ENCODE measurements at places on chromosomes 1 and 21. TPM values are rescaled to one million over a fixed set of nuclear protein-coding genes. Genes with fewer than 3 reads are reported as not detected.

The LRRC40 gene
- 22.2 TPM for total RNA-seq

DNA sequence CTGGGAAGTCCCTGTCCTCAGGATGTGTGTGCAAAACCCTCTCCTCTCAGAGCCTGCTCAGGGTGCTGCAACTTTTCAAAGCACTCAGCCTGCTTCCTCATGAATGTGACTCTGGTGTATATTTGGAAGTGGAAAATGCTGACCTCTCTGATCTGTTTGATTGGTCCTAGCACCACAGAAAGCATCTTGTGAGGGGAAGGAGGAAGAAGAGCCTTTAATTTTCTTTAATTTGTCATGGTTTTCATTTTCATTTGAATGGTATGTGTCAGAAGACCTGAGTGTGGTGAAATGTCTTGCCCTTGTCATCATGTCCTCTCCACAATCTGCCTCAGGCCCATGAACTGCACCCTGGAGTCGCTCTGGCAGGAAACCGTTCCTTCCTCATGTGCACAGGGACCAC is 383.5 kb downstream of the NTNG1 start:
- no peak overlapping the region for H3K27ac ChIP-seq
- H3K27me3 ChIP-seq: no peaks in the 10 kb centered on the region
- H3K4me3 ChIP-seq: no peak overlapping the region
- DNase-seq: no peak

The SRSF11 gene
- total RNA-seq: 130 TPM

DNA sequence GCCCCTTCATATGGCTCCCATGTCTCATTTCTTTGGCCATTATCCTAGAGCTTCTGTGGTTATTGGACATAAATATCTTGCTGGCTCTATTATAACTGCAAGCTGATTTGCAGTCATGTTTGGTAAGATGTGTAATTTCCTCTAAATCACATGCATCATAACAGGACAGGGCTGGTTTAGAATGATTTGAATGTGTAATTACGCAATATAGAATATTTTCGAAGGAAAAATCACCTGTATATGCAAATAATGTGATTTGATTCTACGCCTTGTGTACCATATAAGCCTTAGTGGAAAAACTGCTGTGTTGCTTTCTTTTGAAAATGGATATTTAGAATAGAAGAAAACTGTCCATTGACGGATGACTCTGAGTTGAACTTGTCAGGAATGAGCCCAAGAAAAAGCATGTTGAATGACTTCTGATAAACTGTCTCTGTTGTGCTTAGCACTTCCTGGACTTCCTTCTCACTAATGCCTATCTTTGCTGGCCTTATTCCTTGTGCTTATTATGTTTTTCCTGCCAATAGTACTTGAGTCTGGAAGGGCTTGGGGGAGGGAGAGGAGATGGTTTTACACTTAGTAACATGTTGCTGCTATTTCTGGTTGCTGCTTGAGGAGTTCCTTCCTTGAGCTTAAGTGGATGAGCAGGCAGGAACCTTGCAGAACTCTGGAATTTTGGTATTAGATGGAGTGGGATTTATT is 6.5 kb downstream of the CACHD1 start:
- no peak overlapping the region for H3K27ac ChIP-seq
- H3K36me3 ChIP-seq: no peaks in the 10 kb centered on the region
- H3K4me1 ChIP-seq: no peaks in the 10 kb centered on the region
- H3K27me3 ChIP-seq: peaks cover 14% of the 10 kb centered on the region

The KDF1 gene
- 2.5 TPM for total RNA-seq

The CD84 gene
- 10.1 TPM for total RNA-seq

- peaks cover 92% of the 10 kb centered on the region for H3K4me1 ChIP-seq
- no peak overlapping the region for H3K4me3 ChIP-seq
- DNase-seq: no peak
- H3K36me3 ChIP-seq: no peaks in the 10 kb centered on the region
These were observed 24.6 kb upstream of the PCBP3 start for GRCh38 chr21:45618846-45619485.

DNA sequence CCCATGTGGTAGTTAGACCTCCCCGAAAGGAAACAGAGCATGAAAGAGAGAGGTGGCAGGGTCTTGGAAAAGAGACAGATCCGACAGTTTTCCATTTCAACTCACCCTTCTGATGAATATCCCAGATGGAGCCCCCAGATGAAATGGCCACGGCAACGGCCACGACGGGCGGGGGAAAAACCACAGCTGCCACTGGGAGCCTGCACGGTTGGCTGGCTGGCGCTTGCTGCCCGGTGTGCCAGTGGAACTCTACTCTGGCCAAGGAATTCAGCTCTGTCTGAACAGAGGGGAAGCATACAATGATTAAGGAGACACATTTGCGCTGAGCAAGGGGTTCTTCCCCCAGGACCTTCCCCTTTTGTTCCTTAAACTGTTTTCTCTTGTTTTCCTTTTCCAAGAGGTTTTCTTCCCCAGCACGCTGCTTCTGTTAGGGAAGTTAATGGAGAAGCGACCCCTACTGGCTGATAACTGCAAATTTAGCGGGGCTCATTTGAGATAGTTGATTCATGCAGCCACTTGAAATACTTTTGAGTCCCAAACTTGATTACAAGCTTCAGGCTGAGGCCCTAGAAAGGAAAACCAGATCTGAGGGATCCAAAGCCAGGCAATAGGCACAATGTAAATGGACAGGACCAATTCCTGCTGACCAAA is 1122.5 kb downstream of the NCAM2 start:
- H3K4me3 ChIP-seq: no peak overlapping the region
- H3K4me1 ChIP-seq: no peaks in the 10 kb centered on the region
- DNase-seq: peak; percentile 4
- H3K27ac ChIP-seq: no peak overlapping the region

The C1orf56 gene
- total RNA-seq: 0.80 TPM

- H3K27me3 ChIP-seq: no peaks in the 10 kb centered on the region
- H3K36me3 ChIP-seq: no peaks in the 10 kb centered on the region
- no peak for DNase-seq
These were observed 9.0 kb downstream of the GSTM5 start for GRCh38 chr1:109721042-109721441.

GRCh38 chr1:168554603-168555483 is 11.0 kb upstream of the XCL2 start:
- no peak overlapping the region for H3K4me3 ChIP-seq
- H3K36me3 ChIP-seq: no peaks in the 10 kb centered on the region
- no peak for DNase-seq
- H3K27me3 ChIP-seq: no peaks in the 10 kb centered on the region

Measured in thymus (tissue), 14 donors.